A375 (cell line): ENCODE measurements at places on chromosomes 7 and 10. TPM values are rescaled to one million over a fixed set of nuclear protein-coding genes. Genes with fewer than 3 reads are reported as not detected.

GSTO2 gene
- total RNA-seq, result 0.29 and 1.4 TPM in 2 replicates

PIP gene
- not detected in 2 replicates for total RNA-seq

STEAP2 gene
- 0.64 and 2.5 TPM in 2 replicates for total RNA-seq

PIK3CG gene
- 0.30 TPM in 1 of 2 replicates, not detected in the other for total RNA-seq

SCART1 gene
- total RNA-seq, result 7.5 and 7.9 TPM in 2 replicates

GHRHR gene
- not detected in 2 replicates for total RNA-seq

LBX1 gene
- not detected in 2 replicates for total RNA-seq

GIMAP6 gene
- total RNA-seq, result 0.04 and 0.05 TPM in 2 replicates

MYO3A gene
- total RNA-seq, result not detected in 2 replicates

C10orf143 gene
- total RNA-seq, result 0.19 and 1.4 TPM in 2 replicates

ADAM22 gene
- 7.2 and 7.4 TPM in 2 replicates for total RNA-seq

SLC39A12 gene
- not detected in 2 replicates for total RNA-seq

EPDR1 gene
- 13.3 and 16.1 TPM in 2 replicates for total RNA-seq

CTBP2 gene
- 91.5 and 94.7 TPM in 2 replicates for total RNA-seq

PNPLA8 gene
- 19.4 and 22.9 TPM in 2 replicates for total RNA-seq

TLL2 gene
- total RNA-seq, result 0.32 and 0.79 TPM in 2 replicates

VSTM4 gene
- total RNA-seq, result not detected in 2 replicates

SEC61A2 gene
- 2.5 and 5.4 TPM in 2 replicates for total RNA-seq

PAX2 gene
- not detected in 2 replicates for total RNA-seq

PON3 gene
- total RNA-seq, result not detected in 2 replicates

TET1 gene
- 1.3 and 2.0 TPM in 2 replicates for total RNA-seq

AGAP6 gene
- 9.9 and 10.5 TPM in 2 replicates for total RNA-seq

GLI3 gene
- total RNA-seq, result 4.0 and 5.5 TPM in 2 replicates

GDF10 gene
- not detected in 2 replicates for total RNA-seq

AQP1 gene
- 1.2 TPM in 2 replicates for total RNA-seq

PSTK gene
- 7.8 and 8.3 TPM in 2 replicates for total RNA-seq

RBP3 gene
- total RNA-seq, result not detected in 2 replicates

CPXM2 gene
- total RNA-seq, result not detected in 2 replicates

ZNF775 gene
- 3.1 and 3.8 TPM in 2 replicates for total RNA-seq

TMEM229A gene
- total RNA-seq, result not detected in 2 replicates

OPN4 gene
- not detected in 2 replicates for total RNA-seq

KAZALD1 gene
- 11.8 and 15.1 TPM in 2 replicates for total RNA-seq
